ENCODE measurements at places on chromosomes 13 and 19.

- no peak for DNase-seq
Observed at GRCh38 chr13:102291587-102292218, 110.1 kb downstream of the FGF14 start.

- DNase-seq, result no peak
Observed at GRCh38 chr13:43368003-43368402, 344.6 kb downstream of the DNAJC15 start.

DNA sequence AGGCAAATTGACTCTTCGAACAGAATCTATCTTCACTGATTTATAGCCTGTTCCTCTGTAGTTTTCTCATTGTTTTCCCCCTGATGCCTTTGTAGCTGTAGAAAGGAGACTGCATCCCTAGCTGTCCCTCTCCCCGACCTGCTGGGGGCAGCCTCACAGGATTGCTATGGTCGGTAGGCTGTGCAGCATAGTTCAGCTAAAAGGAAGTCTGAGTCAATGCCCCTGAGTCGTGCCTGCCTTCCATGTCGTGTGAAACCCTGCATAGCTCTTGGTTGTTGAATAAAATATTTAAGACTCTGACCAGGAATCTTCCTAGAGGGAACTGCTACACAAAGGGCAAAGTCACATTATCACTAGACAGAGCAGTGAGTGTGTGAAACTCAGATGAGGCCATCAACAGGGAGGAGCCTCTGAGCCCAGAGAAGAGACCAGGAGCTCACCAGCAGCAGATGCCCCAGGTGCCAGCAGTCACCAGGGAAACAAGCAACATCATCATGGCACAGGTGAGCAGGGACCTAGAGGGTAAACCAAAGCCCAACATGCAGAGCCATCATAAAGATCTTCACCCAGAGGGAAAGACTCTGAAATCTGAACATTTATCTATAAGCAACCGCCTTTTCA, 108.4 kb upstream of the NBEA start:
- no peak for DNase-seq

GRCh38 chr19:11293433-11294389, 2.2 kb upstream of the TSPAN16 start:
- DNase-seq, result peak; percentile 87

- DNase-seq, result no peak
Observed at GRCh38 chr19:49010453-49010852, 6.4 kb downstream of the LHB start.

- no peak for DNase-seq
Observed at GRCh38 chr13:89920461-89920860, 1427.0 kb upstream of the MIR17HG start.

DNA sequence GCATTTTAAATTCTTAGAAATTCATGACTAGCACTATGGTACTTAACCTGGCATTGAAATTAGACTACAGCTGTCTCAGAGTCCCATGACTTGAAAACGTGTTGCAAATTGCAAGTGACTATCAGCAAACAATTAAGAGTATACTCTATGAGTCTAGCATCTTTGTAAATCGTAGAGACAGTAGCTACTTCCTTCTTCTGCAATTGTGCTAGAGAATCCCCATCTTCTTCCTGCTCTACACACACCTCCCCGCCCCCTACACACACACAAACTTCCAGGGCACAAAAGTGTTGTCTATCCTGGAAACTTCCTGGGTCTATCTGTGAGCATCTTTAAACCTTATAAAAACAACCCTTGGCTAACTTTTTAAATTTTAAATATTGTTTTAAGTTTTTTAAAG, 35.2 kb upstream of the MIR17HG start:
- DNase-seq, result no peak

DNA sequence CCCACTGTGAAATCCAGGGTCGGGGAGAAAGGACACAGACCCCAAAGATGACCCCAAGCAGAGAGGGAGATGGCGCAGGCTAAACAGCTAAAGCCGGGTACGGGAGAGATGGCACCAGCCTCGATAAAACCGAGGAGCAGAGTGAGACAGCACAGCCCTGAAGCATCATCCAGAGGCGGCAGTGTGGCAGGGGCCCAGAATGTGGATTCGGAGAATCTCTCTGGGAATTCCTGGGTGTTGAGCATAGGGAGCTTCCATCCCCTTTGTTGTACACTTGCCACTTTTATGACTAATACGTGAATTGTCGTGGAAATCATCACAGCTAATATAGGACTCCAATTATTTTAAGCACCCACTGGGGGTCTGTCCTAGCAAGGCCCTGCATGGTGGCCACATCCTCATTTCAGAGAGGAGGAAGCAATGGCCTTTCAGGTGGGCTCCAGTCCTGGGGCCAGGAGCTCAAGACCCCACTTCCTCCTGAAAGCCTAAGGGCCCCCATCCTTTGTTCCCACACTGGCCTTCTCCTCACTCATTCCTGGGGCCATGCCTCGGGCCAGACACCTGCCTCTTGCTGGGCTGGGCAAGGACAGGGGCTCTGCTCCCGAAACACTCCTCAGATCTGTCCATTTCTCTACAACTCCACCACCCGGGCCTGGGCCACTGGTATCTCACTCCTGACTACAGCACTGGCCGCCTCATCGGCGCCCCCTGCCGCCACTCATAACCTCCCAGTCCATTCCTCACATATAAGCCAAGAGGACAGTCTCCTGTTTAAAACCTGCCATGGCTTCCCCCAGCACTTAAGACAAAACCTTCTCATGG, 29.3 kb upstream of the ATP1A3 start:
- peak; percentile 13 for DNase-seq

GRCh38 chr19:42394751-42395150, 4.7 kb upstream of the CNFN start:
- DNase-seq, result no peak

DNA sequence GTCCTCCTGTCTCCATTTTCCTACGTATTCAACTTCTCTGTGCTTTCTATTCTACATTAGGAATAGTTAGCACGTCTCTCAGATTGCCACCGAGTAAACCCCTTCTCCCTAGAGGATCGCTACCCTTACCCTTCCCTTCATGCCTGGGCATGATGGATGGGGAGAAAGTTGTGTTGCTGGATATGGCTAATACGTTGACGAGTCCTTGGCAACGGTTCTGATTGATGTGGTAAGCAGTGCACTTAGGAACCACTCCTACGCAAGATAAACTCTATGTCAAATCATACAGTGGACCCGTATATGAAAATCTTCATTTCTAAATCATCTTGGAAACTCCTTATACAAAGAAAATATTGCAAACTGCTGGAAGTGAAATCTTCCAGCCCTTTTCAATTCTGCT, 224.5 kb downstream of the EFNB2 start:
- DNase-seq, result no peak

DNA sequence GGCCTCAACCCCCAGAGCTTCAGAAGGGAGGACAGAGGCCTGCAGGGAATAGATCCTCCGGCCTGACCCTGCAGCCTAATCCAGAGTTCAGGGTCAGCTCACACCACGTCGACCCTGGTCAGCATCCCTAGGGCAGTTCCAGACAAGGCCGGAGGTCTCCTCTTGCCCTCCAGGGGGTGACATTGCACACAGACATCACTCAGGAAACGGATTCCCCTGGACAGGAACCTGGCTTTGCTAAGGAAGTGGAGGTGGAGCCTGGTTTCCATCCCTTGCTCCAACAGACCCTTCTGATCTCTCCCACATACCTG, 969 bp upstream of the CEACAM5 start:
- no peak for DNase-seq

DNA sequence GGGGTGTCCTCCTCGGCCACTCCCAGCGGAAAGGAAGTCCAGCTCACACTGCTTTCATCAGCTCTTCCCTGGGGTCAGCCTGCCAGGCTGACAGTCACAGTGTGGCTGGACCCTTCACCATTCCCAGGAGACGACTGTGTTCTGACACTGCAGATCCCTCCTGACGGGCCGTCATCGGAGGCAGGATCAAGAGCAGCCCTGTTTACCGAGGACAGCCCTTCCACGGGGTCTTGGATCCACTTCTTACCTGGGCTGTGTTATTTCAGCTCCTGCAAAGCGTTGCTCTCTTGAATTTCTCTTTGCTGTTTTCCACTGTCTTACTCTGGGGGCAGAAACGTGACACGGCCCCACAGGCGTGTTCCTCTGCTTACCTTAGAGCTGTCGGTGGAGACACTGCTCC, 149.9 kb upstream of the SOX1 start:
- DNase-seq, result no peak

- no peak for DNase-seq
Observed at GRCh38 chr19:24071078-24071477, 15.9 kb upstream of the ZNF254 start.

DNA sequence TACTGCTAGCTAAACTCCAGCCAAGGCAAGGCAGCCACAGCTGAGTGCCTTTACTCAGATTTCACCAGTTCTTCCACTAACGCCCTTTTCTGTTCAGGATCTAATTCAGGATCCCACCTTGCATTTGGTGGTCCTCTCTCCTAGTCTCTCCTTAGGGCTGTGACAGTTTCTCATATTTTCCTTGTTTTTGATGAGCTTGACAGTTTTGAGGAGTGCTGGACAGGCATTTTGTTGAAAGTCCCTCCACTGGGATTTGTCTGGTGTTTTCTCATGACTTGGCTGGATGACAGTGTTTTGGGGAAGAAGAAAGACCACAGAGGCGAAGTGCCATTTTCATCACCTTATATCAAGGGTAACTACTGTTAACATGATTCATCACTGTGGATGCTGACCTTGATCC, 162.3 kb upstream of the TSC22D1 start:
- no peak for DNase-seq

GRCh38 chr19:28710278-28710677, 502.7 kb downstream of the UQCRFS1 start:
- no peak for DNase-seq

- no peak for DNase-seq
Observed at GRCh38 chr13:28526876-28527275, 31.9 kb upstream of the FLT1 start.

GRCh38 chr19:12787458-12787857, 3.8 kb upstream of the JUNB start:
- DNase-seq, result no peak

- no peak for DNase-seq
Observed at GRCh38 chr13:70253834-70254233, 145.6 kb upstream of the KLHL1 start.

DNA sequence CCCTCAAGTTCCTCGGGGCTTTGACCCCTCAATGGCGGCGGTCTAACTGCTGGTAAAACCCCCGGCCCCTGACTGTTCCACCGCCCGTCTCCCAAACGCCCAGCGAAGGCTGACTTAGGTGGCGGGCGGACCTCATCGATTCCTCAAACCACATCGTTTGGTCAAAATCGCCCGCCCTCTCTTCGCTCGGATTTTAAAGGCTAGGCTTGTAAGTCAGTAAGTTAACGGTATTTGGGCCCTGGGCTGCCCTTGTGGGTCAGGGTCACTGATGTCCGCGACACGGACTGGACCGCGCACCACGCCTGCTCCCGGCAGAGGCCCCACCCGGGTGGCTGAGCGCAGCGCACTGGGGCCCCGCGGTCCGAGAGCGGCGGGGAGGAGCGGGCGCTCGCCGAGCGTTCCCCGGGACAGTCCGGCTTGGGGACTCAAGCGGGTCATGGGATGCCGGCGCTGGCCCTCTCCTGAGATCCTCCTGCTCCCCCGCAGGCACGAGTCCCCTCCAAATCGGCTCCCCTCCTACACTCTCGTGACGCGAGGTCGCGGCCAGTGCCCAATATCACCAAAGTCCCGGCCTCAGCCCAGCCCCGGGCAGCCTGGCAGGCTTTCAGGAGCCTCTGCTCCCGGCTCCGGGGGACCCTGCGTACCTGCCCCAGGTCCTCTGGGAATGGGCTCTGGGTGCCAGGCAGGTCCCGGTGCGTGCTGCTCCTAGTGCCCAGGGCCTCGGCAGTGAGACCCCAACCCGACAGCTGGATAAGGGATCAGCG, 1.0 kb downstream of the FLT1 start:
- DNase-seq, result peak; percentile 3

DNA sequence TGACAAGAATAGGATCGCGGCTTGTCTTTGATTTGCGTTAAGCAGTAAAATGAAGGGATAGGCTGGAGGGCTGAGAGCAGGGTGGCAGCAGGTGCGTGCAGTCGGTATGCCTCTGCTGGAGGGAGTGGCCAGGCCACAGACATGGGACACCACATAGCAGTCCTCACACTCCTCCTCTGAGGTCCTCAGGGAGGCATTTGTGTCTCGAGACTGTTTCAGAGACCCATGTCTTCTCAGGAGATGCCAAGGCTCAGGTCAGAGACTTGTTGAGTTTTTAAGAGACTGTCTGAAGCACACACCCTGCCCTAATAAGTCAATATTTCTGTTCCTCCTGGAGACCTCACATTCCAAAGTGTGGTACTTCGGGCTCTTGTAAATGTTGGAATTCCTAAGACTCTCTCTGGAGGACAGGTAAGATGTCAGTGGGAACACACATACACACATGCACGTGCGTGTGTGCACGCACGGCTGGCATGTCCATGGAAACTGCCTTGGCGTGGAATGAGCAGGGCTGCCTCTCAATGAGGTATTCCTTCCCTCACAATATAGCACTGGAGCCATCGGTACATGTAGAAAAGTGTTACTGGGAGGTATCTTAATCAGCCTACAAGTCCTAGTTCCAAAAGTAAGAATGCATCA, 46.4 kb downstream of the COL4A2 start:
- no peak for DNase-seq

DNA sequence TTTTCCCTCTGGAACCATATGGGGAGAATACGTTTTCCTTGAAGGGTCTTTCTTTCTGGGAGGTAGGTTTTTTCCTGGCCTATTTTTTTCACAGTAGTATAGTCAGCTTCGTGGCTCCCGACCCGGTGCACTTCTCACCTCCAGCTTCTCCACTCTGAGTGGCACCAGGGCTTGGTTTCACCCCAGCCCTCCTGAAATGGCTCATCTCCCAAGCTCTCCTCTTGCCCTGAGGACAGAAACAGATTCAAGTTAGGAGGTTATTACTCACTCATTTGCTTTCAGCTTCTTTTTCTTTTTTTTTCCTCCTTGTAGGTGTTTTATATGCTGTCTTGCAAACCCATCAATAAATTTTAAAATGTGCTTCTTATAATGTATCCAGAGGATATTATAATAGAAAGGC, 199.3 kb downstream of the RFC3 start:
- no peak for DNase-seq

DNA sequence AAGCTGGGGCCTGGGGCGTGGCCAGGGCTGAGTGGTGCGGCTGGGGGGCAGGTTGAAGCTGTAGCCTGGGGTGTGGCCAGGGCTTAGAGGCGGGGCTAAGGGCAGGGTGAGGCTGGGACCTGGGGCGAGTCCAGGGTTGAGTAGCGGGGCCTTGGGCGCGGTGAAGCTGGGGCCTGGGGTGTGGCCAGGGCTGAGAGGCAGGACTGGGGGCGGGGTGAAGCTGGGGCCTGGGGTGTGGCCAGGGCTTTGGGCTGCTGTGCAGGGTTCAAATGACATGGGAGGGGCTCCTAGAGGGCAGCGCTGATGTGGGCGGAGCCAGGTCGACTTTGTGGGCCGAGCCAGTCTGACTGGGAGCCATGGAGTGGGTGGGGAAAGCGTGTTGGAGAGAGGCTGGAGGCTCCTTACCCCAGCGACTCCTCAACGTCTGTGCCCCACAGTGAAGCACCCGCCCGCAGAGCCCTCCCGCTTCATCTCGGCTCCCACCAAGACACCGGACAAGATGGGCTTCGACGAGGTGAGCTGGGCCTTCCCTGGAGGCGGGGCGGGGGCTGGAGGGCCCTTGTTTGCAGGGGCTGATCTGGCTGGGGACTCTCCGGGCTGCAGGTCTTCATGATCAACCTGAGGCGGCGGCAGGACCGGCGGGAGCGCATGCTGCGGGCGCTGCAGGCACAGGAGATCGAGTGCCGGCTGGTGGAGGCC, 21.5 kb downstream of the COLGALT1 start:
- DNase-seq, result peak; percentile 56

GRCh38 chr13:89072979-89073378, 1401.8 kb downstream of the SLITRK5 start:
- no peak for DNase-seq

- DNase-seq, result no peak
Observed at GRCh38 chr19:17861542-17862402, 2.1 kb downstream of the RPL18A start.

- no peak for DNase-seq
Observed at GRCh38 chr19:50694815-50695145, 24.8 kb downstream of the SHANK1 start.

All from activated T-cell treated with anti-CD3 and anti-CD28 coated beads for 48 hours (primary cell).